ENCODE measurements at places on chromosomes 5 and 9. TPM values are rescaled to one million over a fixed set of nuclear protein-coding genes. Genes with fewer than 3 reads are reported as not detected.

GRCh38 chr9:134065612-134066419, 2.0 kb downstream of the BRD3 start:
- peak overlapping the region; percentile 86 for H3K4me3 ChIP-seq
- peaks cover 35% of the 10 kb centered on the region for H3K4me1 ChIP-seq
- no peak for DNase-seq
- H3K36me3 ChIP-seq: no peaks in the 10 kb centered on the region

DNA sequence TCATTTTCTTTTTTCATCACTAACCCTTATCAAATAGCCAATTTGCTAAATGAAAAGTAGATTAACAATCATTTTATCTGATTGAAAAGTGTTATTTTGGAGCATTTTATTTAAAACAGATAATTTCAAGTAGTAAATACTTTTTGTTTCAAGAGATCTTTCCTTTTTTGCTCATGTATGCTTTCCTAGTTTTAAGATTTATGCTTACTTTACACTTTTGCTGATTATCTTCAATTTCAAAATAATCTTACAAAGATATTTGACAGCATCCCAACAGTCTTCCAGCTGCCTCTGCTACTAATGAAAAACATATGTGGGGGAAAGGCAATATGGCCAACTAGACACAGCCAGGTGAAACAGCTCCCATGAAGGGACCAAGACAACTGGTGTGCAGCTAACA, 1027.3 kb upstream of the CDH9 start:
- no peak for DNase-seq
- H3K27me3 ChIP-seq: no peaks in the 10 kb centered on the region
- H3K36me3 ChIP-seq: no peaks in the 10 kb centered on the region
- H3K27ac ChIP-seq: no peak overlapping the region
- no peaks in the 10 kb centered on the region for H3K4me1 ChIP-seq

GRCh38 chr5:77396017-77396416, 96.1 kb downstream of the WDR41 start:
- no peaks in the 10 kb centered on the region for H3K36me3 ChIP-seq
- H3K27me3 ChIP-seq: 0 out of 2 replicates have a peak, but pooled peaks cover 3% of the 10 kb centered on the region
- no peak overlapping the region for H3K27ac ChIP-seq
- peaks cover 16% of the 10 kb centered on the region for H3K4me1 ChIP-seq
- DNase-seq: no peak

GRCh38 chr9:12680757-12681156, 12.4 kb upstream of the TYRP1 start:
- H3K27me3 ChIP-seq: no peaks in the 10 kb centered on the region
- H3K4me3 ChIP-seq: peak overlapping the region; percentile 24
- H3K36me3 ChIP-seq: no peaks in the 10 kb centered on the region
- H3K4me1 ChIP-seq: peaks cover 12% of the 10 kb centered on the region

Gene TEK
- total RNA-seq: 2.3 TPM

Gene RNF208
- total RNA-seq: 0.43 TPM

GRCh38 chr5:111364992-111365391, 140.8 kb downstream of the CAMK4 start:
- no peaks in the 10 kb centered on the region for H3K27me3 ChIP-seq
- H3K27ac ChIP-seq: no peak overlapping the region
- no peaks in the 10 kb centered on the region for H3K36me3 ChIP-seq
- DNase-seq: no peak
- no peak overlapping the region for H3K4me3 ChIP-seq

Gene C6
- 0.48 TPM for total RNA-seq

DNA sequence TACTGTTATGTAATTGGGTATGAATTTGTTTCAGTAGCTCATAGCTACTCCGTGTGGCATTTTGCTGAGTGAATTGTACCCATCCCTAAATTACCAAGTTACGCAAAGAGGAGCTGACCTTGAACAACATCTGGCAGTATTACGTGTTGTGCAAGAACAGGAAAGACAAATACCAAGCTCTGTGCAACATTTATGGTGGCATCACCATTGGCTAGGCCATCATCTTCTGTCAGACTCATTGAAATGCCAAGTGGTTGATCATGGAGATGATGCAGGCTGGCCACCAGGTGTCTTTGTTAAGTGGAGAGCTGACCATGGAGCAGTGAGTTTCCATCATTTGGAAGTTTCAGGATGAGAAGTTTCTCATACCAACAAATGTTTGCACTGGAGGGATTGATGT, 15.0 kb downstream of the ZSWIM6 start:
- H3K4me3 ChIP-seq: no peak overlapping the region
- H3K36me3 ChIP-seq: no peaks in the 10 kb centered on the region
- peaks cover 40% of the 10 kb centered on the region for H3K4me1 ChIP-seq
- H3K27ac ChIP-seq: no peak overlapping the region
- H3K27me3 ChIP-seq: no peaks in the 10 kb centered on the region
- no peak for DNase-seq

GRCh38 chr5:1227667-1228066, 2.5 kb downstream of the SLC6A18 start:
- DNase-seq: peak; percentile 86
- H3K27ac ChIP-seq: 0 out of 2 replicates have a peak overlapping the region, but pooled peaks have one; percentile 16
- peaks cover 12% of the 10 kb centered on the region for H3K4me1 ChIP-seq
- peak overlapping the region; percentile 2 for H3K4me3 ChIP-seq
- no peaks in the 10 kb centered on the region for H3K27me3 ChIP-seq

DNA sequence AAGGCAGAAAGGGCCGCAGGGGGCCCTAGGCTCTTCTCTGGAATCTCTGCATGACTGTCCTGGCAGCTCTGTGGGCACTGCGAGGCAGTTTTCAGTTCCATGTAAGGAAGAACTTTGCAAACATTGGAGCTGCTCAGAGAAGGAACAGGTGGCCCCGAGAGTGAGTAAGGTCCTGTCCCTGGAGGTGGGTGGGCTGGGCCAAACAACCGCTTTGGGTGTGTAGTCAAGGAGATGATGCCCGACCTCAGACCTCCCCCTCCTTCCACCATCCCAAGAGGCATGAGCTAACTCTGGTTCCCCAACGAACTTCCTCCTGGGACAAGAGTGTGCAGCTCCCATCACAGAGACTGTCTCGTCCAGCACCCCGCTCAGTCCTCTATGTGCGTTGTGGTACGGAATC, 20.5 kb downstream of the CSF1R start:
- H3K4me3 ChIP-seq: no peak overlapping the region
- no peaks in the 10 kb centered on the region for H3K36me3 ChIP-seq
- H3K27me3 ChIP-seq: no peaks in the 10 kb centered on the region
- DNase-seq: peak; percentile 65
- peak overlapping the region; percentile 27 for H3K27ac ChIP-seq

- H3K27ac ChIP-seq: no peak overlapping the region
- H3K27me3 ChIP-seq: no peaks in the 10 kb centered on the region
- no peaks in the 10 kb centered on the region for H3K36me3 ChIP-seq
- no peaks in the 10 kb centered on the region for H3K4me1 ChIP-seq
- DNase-seq: peak; percentile 2
- no peak overlapping the region for H3K4me3 ChIP-seq
Observed at GRCh38 chr5:100708645-100709171, 173.5 kb downstream of the FAM174A start.

GRCh38 chr5:35440409-35440808, 177.3 kb upstream of the SPEF2 start:
- DNase-seq: no peak
- no peak overlapping the region for H3K4me3 ChIP-seq
- H3K4me1 ChIP-seq: no peaks in the 10 kb centered on the region
- no peaks in the 10 kb centered on the region for H3K36me3 ChIP-seq
- no peaks in the 10 kb centered on the region for H3K27me3 ChIP-seq

GRCh38 chr5:167872791-167873190, 418.7 kb upstream of the WWC1 start:
- no peak overlapping the region for H3K27ac ChIP-seq
- no peak for DNase-seq
- no peaks in the 10 kb centered on the region for H3K36me3 ChIP-seq

GRCh38 chr5:14598225-14598624, 16.6 kb downstream of the OTULINL start:
- no peaks in the 10 kb centered on the region for H3K27me3 ChIP-seq
- H3K36me3 ChIP-seq: no peaks in the 10 kb centered on the region

Gene GALNT12
- 2.2 TPM for total RNA-seq

Gene ARSK
- 13.8 TPM for total RNA-seq

Data from SJCRH30 (cell line).